MV-4-11 (cell line): ENCODE measurements at places on chromosomes 4 and X.

GRCh38 chr4:140726776-140727500 lies 29.2 kb downstream of the TBC1D9 start:
- peak; percentile 5 for DNase-seq

GRCh38 chrX:118356154-118356701 lies 10.3 kb downstream of the WDR44 start:
- DNase-seq: no peak

DNA sequence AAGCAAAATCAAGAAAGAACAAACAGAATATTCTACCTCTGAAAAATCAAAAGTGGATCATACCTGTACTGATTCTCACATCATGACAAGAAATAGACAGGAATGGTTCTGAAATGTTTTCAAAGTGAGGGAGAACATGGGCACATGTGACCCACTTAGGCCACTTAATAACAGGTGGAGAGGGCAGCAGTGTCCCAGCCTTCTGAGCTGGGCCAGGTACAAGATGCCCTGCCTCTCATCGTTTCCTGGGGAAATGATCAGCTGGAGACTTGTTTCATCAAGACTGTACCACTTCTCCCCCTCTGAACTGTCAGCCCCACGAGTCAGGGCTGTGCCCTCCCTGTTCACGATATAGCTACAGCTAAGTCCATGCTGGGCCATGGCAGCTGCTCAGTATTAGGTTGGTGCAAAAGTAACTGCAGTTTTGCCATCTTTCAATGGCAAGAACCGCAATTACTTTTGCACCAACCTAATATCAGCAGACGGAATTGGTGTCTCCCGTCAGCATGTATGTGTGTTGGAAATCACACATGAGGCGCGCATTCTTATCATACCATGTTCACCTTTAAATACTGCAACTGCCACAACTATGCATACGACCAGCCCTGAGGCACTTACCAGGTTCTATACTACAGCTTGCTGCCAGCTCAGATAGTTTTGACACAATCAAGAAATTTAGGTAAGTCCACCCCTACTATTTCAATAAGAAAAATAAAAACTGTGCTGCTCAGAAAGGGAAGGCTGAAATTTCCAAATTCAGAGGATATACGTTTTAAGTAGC lies 71.4 kb downstream of the GATB start:
- DNase-seq: no peak

DNA sequence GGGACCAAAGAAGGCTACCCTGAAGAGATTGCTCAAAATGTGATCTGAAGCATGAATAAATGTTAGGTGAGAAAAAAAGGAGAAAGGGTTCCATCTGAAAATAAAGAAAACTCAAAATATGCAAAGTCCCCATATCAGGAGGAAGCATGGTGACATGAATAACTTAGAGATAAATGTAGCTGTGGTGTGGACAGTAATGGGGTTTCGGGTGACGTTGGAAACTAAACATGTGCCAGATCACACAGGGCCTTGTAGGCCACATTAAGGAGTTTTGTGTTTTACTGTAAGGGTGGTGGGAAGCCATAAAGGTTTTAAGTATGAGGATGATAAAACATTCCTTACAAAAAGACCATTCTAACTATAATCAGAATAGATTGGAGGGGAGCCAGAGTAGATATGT lies 40.3 kb upstream of the ACSL4 start:
- DNase-seq: no peak

- DNase-seq: peak; percentile 58
Measured at GRCh38 chr4:10977534-10977933, 293.0 kb upstream of the CLNK start.

DNA sequence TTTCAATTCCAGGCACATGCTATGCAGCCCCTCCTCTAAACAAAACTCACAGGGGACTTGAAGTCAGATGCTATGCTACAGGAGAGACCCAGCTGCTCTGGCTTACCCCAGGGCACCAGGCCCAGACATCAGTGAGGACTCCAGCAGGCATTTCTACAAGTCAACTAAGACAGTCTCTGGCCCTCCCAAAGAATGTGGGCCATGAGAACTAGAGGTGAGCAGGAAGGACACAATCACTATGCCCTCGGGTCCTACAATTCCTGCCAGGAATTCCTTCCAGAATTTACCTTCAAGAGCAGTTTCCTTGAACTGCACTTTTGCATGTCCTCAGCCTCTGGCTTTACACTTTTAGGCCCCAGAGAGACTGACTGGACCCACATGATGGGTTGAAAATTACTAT lies 17.4 kb downstream of the TMEM192 start:
- no peak for DNase-seq

GRCh38 chr4:127370604-127371003 lies 262.2 kb upstream of the INTU start:
- DNase-seq: peak; percentile 79

DNA sequence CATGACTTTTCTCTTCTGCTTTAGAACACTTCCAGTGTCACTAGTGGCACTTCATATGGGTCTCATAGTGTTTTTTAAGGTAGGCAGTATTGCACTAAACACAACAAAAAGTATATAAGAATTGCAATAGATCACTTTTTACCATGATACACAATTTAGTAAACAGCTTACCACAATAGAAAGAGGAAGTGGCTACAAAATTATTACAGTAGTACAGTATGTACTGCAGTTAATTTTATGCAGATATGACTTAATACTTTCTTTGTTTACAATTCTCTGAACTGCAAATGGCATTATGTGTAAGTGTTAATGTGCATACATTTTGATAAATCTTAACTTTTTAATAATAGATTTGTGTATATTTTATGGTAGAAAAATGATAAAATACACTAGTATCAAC lies 157.3 kb downstream of the RRAGB start:
- DNase-seq: no peak

GRCh38 chr4:3399277-3400194 lies 42.2 kb upstream of the HGFAC start:
- DNase-seq: peak; percentile 20

DNA sequence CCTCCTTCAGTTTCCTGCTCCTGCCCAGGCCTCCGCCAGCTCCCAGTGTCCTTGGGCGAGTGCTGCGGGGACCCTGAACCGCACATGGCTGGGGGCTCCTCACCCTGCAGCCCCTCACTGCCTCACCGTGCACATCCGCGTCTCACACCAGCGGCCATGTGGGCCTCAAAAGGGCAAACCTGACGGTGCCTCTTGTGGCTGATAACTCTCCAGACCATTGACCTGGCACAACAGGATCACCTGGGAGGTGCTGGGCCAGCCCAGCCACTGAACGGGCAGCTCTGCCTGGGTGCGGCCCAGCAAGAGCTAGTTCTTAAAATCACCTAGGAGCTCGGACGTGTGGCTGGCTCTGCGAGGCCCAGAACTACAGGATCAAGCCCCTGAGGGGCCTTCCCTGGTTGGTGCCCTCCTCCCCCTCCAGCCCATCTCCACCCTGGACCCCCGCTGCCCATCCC lies 4.1 kb upstream of the S100P start:
- no peak for DNase-seq

- DNase-seq: peak; percentile 90
Measured at GRCh38 chr4:27154706-27155105, 294.1 kb downstream of the STIM2 start.

- no peak for DNase-seq
Measured at GRCh38 chr4:24837336-24837735, 42.0 kb downstream of the SOD3 start.

DNA sequence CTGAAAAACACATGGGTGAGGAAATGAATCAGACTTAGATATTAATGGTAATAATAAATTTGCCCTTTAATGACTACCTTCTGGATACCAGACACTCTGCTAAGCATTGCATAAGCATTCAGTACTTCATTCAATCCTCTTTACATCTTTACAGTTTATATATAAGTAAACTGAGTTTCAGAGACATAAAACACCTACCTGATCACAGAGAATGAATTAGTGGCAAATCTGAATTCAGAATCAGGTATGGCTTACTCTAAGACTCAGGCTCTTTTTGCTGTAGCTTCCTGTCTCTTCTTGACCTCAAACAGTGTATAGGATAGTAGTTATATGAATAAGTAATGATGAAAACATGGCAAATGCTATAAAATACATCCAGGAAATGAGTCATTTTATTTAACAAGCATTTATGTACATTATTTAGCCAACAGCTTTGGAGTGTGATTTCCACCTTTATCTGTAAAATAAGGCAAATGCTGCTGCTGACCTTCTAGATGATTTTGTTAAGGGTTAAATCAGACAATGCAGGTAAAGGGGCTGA lies 83.9 kb downstream of the VEGFC start:
- no peak for DNase-seq

- no peak for DNase-seq
Measured at GRCh38 chr4:1592068-1592708, 91.9 kb downstream of the FAM53A start.

DNA sequence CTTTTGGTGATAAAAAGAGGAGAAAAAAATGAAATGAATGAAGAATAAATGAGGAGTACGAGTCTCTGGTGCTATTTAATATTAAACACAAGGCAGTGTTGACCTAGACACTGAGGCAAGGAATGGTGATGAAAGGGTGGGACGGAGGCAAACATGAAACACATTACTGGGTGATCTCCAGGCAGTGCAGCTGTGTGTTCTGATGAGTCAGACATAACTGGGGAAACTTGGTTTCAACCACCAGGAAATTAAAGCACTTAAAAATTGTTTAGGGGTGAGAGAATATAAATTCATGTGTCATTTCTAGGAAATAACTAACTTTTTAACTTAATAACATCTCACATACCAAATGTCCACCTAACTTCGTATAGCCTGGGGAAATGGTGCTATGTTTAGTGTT lies 19.7 kb upstream of the CXCL6 start:
- DNase-seq: peak; percentile 79

DNA sequence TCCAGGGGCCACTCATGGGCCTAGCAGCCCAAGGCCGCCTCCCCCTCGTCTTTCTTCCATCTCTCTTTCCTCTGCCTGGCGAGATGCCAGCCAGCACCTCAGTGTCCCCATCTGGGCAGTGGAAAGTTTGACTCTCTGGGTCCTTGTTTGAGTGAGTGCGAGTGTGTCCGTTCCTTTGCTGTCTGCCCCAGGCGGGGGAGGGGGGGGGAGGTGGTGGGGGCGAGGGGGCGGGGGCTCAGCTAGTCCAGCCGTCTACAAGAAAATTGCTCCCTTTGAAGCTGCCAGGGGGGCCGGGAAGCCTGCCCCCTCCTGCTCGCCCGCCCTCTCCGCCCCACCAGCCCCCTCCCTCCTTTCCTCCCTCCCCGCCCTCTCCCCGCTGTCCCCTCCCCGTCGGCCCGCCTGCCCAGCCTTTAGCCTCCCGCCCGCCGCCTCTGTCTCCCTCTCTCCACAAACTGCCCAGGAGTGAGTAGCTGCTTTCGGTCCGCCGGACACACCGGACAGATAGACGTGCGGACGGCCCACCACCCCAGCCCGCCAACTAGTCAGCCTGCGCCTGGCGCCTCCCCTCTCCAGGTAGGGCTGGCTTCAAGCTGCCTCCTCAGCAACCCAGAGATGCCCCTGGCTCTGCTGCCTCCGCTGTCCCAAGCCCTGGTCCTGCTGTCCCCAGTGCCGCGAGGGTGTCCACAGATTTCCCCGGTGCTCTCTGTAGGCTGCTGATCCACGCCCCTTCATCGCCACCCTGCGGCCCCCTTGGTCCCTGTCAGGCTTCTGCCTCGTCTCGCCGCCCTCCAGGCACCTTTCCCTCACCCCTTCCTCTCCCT lies at the start of gene BGN:
BGN (plus strand) TSS at position 440 of the 821 bp plus-strand sequence. CDS start 9,652 bp downstream, outside the sequence.
- DNase-seq: no peak

DNA sequence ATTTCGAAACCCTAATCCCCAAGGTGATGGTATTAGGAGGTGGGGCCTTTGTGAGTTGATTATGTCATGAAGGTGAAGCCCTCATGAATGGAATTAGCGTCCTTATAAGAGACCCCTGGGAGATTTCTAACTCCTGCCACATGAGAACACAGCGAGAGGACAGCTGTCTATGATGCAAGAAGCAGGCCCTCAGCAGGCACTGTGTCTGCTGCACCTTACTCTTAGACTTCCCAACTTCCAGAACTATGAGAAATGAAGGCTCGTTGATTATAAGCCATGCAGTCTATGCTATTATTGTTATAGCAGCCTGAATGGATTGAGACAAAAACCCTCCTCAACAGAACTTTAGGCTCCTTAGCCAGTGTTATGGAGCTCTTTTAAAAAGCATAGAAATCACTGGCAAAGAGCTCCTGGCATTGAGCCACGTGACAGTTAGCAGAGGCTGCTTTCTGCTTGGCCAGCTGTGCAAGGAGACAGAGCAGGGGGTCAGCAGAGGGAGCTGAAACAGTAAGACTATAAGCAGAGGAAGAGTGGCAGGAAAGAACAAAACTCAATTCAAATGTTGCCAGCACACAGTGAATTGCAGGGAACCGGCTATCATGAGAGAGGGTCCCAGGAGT lies 219.2 kb upstream of the FAT1 start:
- DNase-seq: no peak

- DNase-seq: no peak
Measured at GRCh38 chrX:76657499-76657898, 230.0 kb downstream of the MAGEE1 start.

DNA sequence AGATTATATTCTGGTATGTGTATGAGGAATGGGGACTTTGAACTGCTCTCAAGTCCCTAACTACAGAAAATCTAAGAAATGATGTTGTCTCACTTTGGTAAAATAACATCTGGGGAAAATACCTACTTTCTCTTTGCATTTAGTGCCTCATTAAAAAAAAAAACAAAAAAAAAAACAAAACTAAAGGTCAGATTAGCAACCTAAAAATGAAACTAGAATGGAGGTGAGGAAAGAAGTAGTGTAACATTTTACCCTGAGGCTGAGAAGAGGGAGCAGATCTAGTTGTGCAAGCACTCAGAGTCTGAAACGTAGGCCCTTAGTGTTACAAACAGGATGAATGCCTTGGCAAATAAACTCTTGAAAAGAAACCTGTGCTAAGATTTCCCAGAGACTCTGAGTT lies 56.0 kb downstream of the VGLL1 start:
- DNase-seq: no peak

GRCh38 chr4:148955564-148956297 lies 513.5 kb upstream of the NR3C2 start:
- DNase-seq: no peak

DNA sequence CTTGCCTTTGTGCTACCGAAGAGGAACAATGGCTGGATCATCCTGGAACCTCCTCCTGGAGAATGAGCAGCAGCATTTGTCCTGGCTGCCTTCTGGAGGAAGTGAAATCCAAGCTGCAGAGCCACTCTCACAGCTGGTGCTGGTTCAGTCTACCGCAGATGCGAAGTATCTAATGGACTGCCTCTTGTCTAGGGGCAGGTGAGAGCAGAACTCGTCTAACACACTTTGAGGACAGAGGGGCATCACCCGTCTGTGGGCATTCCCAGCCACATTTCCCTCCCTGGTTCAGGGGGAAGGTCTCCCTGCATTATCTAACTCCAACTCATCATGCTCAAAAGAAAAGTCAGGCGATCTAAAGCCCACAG lies 338.2 kb upstream of the GATB start:
- peak; percentile 63 for DNase-seq

DNA sequence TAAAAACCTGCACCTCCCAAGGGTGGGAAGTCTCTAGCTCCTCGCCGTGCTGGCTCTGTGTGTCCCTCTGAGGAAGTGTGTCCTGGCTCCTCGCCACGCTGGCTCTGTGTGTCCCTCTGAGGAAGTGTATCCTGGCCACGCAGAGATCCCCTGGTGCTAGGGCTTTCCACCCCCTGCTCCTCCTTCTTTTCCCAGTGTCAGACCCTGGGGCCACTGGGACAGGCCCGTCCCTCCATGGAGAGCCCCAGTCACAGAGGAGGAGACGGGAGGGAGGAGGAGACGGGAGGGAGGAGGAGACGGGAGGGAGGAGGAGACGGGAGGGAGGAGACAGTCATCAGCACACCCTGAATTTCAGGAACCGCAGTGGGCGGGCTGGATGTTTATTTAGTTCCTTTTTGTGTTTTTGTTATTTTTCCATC lies 53.8 kb upstream of the HGFAC start:
- DNase-seq: peak; percentile 88

GRCh38 chrX:155215443-155216178 lies 649 bp upstream of the VBP1 start:
- peak; percentile 12 for DNase-seq

GRCh38 chrX:34546366-34546765 lies 110.7 kb downstream of the TMEM47 start:
- DNase-seq: peak; percentile 18
